ENCODE measurements at places on chromosomes 2 and 18.

GRCh38 chr2:215399067-215399716 lies 36.7 kb downstream of the FN1 start:
- DNase-seq = no peak

DNA sequence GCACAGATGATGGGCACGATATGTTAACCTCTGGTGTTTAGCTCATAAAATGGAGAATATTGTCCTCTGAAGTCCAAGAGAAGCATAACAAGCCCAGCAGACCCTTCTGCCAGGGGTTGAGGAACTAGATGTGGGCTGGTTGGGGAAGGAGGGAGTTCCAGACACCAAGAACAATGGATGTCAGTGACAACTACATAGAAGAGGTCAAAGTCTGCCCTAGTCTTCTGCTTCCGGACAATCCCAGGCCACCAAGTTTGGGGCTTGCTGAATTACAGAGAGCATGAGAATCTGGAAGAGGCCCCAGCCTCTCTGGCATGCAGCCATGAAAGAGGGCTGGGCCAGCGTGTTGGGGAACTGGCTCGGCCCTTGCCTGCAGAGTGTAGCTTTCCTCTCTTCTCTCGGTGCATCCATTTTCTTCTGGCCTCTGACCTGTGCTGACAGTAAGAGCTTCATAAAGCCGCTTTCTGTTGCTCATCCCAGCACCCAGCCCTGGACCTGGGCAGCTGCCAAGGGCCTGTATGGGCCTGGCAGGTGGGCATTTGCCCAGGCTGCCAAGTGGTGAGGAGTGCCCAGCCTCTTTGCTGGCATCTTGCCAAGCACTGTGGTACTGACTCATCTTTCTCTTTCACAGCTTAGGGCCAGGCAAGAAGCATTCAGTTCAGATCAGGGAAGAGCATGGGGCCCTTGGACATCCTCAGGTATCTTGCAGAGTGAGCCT lies 14.6 kb upstream of the LAPTM4A start:
- DNase-seq = no peak

- DNase-seq = no peak
These were observed 598 bp upstream of the SNRNP200 start for GRCh38 chr2:96305979-96306308.

DNA sequence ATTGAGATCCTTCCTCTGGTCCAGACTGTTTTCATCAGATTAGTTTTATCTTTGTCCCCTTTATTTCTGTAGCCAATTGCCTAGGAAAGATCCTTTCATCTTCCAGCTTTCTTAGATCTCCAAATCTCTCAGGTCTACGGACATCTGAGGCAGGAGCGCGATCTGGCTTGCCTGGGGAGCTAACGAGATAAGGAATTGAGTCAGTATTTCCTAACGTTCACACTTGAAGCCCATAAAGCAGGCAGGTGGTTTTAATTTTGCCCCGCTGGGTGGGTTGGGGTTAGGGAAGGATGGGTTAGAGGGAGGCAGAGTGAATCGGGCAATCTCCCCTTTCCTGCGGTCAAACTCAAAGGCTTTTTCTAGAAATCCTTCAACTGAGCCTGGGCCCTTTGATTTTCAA lies 727 bp upstream of the TTLL4 start:
- no peak for DNase-seq

GRCh38 chr2:84676295-84676694 lies 160.0 kb downstream of the DNAH6 start:
- DNase-seq = no peak

GRCh38 chr2:130818809-130819208 lies 17.9 kb upstream of the ARHGEF4 start:
- DNase-seq = no peak

GRCh38 chr18:37332628-37333420 lies 232.8 kb downstream of the CELF4 start:
- DNase-seq = no peak

- no peak for DNase-seq
These were observed 98.5 kb downstream of the MCFD2 start for GRCh38 chr2:46816846-46817726.

- no peak for DNase-seq
These were observed 23.4 kb upstream of the RMP24 start for GRCh38 chr18:35949090-35949489.

DNA sequence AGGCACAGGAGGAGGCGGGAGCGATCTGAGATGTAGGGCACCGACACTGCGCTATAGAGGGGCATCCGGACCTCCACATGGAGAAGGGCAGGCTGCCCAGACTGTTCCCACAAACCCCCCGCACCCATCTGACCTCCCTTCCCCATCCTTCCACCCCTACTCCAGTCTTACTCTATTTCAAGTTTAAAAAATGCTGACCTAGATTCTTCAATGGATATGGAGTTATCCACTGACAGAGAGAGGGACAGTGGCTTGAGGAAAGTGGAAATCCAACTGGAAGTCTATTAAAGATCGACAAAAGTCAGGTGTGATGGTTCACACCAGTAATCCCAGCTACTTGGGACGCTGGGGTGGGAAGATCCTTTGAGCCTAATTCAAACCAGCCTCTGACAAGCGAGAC lies 5.1 kb upstream of the DGUOK start:
- no peak for DNase-seq

DNA sequence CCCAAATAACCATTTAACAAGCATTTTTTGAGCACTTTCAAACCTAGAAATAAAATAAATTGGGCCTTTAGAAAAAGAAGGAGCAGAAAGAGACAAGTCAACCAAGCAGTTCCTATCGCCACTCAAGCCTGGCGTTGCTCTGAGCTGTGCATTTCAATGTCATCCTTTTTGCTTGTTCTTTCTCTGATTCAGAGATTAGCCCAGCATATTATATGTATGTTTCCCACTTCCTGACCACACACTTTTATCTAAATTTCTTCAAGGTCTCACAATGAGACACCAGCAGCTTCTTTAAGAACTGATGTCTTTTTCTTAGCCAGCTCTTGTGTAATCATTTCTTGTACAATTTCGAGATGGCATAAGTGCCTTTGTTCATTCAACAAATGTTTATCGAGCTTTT lies 344.5 kb upstream of the ID2 start:
- DNase-seq = no peak

- DNase-seq = no peak
These were observed 22.6 kb upstream of the TMEM214 start for GRCh38 chr2:27010139-27010538.

DNA sequence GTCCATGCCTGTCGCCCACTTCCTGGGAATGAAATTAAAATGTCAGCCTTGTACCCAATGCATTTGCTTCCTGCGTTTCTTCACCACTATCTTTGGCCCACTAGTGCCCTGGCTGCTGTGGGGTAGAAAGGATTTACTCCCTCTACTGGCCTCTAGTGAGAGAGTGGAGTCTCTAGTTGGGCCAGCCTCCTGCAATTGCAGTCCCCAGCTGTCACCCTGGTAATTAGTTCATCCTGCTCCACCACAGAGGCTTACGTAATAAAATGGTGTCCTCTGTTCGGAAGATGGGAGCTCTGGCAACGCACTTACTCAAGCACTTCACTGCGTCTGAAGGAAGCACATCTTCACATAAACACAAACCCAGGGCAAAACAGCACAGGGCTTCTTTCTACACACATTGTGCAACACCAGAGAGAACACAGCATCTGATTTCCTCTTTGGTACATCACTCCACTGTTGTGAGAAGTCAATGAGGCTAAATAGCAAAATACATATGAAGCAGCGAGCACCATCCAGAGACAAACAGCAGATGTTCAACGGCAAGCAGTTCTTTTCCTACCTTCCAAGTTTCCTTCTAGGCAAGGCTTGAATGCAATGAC lies 274.6 kb downstream of the LRATD1 start:
- no peak for DNase-seq

DNA sequence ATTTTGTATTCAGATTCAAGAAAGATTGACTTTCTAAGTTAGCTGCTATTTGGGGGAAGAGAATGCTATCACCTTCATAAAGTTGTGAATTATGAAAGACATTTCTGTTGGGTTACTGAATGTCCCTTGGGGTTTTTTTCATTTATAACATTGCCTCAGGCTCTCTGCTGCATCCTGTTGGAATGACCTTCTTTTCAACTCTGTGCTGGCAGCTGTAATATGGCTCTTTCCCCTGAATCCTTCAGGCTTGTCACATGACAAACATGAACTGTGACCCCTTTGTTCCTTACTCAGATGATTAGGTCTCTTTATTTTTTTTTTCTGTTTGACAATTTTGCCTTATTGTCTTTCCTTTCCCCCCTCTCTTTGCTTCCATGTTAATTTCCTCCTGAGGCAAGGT lies 159.8 kb downstream of the TAF4B start:
- no peak for DNase-seq

DNA sequence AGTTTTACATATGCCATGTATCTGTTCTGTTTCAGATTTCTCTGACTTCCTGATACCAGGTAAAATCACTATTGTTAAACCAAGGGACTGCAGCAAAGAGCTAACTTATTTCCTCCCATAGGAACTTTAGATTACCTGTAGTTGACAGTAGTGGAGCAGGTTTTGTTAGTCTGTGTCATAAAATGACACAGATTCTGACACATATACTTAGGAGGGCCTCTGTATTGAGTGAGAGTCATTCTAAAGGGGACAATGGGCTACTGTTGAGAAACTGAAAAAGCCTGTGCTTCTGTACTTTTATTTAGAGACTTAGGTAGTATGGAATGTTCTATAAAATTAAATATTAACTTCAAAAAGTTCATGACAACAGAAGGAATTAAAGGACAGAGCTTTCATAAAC lies 48.2 kb downstream of the KCMF1 start:
- no peak for DNase-seq

DNA sequence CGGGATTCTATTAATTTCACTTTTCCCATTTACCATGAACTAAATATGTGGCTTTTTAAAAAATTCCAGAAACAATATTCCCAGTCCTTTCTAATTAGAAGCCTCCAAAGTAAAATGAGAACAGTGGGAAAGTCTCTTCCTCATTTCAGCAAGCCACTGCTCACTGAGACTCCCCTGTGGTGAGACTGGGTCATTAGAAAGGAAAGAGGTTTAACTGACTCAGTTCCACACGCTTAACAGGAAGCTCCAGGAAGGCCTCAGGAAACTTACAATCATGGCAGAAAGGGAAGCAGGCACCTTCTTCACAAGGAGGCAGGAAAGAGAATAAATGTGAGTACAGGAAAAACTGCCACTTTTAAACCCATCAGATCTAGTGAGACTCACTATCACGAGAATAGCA lies 258.9 kb upstream of the CHAC2 start:
- DNase-seq = no peak

DNA sequence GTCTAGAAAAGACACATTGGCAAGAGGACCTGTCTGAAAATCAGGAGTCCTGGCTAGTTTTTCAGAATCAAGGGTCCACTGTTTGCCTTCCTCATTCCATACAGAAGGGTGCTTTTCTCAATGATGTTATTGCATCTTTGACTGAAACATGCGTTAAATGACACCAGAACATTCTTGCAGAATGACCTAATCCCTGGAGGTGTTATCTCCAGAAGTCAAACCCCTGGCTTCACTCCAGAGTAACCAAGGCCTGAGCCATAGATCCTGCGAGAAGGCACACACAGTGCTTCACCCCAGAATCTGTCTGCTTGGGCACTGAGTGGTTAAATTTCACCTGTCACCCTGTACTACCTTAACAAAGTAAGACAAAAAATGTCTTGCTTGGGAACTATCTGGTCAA lies 1055.2 kb upstream of the FANCL start:
- no peak for DNase-seq

GRCh38 chr2:120508567-120509041 lies 162.7 kb downstream of the INHBB start:
- DNase-seq = no peak

DNA sequence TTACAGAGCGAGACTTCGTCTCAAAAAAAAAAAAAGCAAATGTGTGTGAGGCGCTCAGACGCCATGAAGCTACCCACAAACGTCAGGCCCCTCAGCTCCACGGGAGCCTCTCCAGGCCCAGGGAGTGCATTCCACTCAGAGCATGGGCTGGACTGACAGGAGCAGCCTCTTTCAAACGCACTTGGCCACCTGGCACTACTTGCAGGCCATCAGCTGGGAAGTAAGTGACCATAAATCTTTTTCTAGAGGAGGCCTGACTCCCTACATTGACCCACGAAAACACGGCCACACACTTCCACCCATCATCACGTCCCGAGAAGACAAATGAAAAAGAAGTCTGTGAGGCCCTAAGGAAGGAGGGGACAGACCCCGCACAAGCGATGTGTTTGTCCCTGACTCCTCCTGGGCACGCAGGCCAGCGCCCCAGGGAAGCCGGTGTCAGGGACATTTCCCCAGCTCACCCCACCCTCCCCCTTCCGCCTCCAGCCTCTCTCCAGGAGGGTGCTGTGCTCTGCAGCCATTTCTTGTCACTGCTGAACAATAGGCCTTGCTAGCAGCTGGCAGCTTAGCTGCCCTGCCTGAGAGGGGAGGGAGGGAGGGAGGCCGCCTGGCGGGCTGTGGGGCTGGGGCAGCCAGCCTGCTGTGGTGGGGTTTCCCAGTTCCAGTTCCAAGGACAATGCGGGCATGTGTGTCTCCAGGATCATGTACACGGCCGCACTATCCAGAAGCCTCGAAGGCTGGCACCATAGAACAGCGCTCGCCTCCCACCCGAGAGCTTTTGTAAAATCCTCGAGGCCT lies 26.6 kb downstream of the SERTAD2 start:
- no peak for DNase-seq

- no peak for DNase-seq
These were observed 396.9 kb upstream of the NXPH2 start for GRCh38 chr2:139177041-139177440.

GRCh38 chr2:137802038-137802437 lies 162.2 kb upstream of the HNMT start:
- no peak for DNase-seq

DNA sequence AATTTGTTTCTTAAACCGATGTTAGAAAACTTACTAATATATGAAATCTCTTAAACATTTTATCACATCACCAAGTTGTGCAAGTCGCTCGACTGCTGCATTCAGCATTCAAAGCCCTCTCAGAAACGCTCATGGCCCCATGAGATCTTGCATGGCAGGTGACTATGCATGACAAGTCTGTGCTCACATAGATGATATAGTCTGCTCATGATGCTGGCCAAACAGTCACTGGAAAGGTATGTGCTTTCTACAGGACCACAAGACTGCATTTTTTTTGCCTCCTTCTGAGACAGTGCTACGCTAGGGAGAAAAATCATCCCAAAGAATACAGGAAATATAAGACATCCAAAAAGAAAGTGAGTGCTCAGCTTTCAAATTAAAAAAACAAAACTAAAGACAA lies 98.3 kb upstream of the ZBTB14 start:
- DNase-seq = peak; percentile 10

DNA sequence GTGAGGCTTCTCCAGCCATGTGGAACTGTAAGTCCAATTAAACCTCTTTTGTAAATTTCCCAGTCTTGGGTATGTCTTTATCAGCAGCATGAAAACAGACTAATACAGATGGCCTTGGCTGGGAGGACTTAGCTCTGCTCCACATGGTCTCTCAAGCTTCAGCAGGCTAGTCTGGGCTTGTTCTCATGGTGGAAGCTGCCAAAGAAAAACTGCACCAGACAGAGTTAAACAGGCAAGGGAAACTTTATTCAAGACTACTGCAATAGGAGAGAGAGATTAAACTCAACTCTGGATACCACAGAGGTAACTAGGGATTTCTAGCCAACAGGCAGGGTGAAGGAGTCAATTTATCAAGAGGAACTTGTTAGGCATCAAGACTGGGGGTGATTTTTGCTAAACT lies 142.1 kb downstream of the CABLES1 start:
- DNase-seq = no peak

Measured in AG04449 (cell line).